ENCODE measurements at places on chromosomes 12 and 14.

- DNase-seq = no peak
These were observed 14.1 kb upstream of the NCOR2 start for GRCh38 chr12:124581307-124582107.

DNA sequence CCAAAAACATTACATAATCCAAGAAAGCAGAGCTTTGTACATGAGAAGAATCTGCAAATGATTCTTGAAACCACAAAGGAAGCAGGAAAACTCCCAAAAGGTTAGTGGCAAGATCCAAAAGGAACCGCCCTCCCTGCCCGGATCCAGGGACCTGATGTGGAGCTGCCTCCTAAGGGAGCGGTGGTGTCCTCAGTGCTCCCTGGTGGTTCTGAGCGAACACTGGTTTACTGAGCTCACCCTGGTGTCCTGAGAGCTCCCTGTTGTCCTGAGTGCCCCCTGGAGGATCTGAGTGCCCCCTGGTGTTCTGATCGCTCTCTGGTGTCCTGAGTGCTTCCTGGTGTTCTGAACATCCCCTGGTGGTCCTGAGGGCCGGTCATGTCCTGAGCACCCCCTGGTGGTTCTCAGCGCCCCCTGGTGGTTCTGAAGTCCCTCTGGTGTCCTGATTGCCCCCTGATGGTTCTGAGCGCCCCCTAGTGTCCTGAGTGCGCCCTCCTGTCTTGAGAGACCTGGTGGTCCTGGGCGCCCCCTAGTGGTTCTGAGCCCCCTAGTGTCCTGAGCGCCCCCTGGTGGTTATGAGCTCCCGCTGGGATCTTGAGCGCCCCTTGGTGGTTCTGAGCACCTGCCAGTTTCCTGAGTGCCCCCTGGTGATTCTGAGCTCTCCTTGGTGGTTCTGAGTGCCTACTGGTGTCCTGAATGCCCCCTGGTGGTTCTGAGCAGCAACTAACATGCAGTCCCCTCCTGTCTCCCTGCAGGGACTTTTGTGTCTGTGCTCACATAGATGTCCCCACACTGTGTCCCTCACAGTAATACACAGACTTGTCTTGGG, 891.1 kb downstream of the TMEM121 start:
- DNase-seq = peak; percentile 21

GRCh38 chr14:81446279-81447007, 46.3 kb upstream of the STON2 start:
- DNase-seq = no peak

DNA sequence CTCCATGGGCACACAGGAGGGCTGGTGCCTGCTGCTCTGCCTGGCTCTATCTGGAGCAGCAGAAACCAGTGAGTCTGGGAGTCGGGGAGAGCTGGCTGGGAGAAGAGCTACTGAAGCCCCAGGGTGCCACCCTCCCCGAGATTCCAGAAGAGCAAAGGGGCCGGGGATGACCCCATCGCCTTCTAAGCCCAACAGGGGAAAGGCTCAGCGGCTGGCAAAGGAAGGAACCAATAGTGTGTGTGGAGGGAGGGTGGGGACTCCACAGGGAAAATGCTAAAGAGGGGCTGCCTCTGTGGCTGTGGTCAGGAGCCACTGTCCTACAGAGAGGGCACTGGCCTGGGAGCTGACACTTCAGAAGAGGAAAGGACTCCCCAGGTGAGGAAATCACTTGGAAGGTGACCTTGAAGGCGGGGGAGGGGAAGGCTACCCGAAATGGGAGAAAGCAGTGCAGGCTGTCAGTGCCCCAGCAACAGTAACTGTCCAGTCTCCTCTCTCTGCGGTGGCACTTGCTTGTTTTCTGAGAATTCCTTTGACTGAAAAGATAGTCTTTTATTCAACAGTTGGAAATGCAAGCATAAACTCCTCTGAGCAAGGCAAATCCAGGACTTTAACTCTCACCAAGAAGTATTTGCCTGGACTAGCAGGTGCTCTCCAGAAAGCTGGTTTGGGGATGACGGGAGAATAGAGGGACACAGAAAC, 552 bp downstream of the TAPBPL start:
- no peak for DNase-seq

- DNase-seq = no peak
These were observed 6.6 kb downstream of the ITPR2 start for GRCh38 chr12:26826437-26826836.

DNA sequence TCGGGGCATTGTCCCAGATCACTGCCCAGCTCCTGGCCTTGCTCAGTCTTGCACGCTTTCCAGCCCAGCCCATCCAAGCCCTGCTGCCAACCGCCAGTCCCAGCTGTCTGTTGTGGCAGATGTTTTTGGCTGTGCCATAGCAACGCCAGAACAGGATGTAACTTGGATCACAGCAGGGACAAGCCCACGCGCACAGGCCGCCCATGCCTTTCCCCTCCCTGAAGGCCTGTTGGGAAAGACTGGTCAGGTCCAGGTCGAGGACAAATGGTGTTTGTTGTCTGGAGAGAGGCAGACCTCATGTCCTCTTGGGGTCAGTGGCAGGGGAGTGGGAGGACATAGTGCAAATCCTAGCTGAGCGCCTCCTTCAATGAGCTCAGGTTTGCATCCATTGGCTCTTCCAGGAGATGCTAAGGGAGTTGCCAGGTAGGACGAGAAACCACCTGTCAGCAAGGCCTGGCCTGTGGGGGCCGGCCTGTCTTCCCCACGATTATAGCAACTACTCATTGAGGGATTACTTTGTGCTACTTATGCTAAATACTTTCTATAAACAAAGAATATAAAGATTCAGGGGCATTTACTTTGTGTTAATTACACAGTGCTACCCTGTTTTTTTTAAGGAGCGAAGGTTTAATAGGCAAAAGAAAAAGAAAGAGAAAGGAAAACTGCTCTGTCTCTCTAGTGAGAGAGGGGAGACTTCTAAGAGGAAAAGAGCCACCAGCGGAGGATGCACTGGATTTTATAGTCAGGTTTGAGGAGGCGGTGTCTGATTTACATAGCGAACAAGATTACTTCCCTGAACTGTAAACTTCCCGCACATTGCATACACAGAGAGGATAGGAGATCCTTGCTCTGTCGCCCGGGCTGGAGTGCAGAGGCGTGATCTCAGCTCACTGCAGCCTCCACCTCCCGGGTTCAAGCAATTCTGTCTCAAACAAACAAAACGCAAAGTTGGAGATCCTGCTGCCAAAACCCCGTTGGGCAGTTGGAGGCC, 42.8 kb upstream of the CORO1C start:
- DNase-seq = peak; percentile 86

DNA sequence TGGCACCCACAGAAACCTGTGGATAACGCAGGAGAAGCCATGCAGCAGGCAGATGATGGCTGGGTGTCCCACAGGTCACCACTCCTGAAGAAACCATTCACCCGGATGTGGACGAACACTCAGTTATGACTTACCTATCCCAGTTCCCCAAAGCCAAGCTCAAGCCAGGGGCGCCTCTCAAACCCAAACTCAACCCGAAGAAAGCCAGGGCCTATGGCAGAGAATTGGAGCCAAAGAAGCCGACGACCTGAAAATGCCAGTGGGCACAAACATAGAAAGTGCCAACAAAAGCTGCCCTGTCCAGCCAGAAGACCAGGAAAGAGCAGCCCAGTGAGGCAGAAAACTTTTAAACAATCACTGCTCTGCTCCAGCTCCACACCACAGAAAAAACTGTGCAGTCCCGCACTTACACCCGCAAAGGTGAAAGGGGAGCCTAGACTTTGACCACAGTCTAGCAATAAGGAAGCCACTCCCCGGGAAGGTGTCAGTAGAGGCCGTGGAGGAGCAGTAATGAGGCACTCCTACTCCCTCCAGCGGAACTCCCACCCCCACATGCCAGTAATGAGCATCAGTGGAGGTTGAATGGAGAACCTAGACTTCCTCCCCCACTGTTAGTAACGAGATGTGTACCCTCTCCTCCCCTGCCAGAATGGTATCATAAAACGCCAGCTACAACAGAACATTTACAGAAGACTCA, 6.0 kb upstream of the ACVRL1 start:
- no peak for DNase-seq

DNA sequence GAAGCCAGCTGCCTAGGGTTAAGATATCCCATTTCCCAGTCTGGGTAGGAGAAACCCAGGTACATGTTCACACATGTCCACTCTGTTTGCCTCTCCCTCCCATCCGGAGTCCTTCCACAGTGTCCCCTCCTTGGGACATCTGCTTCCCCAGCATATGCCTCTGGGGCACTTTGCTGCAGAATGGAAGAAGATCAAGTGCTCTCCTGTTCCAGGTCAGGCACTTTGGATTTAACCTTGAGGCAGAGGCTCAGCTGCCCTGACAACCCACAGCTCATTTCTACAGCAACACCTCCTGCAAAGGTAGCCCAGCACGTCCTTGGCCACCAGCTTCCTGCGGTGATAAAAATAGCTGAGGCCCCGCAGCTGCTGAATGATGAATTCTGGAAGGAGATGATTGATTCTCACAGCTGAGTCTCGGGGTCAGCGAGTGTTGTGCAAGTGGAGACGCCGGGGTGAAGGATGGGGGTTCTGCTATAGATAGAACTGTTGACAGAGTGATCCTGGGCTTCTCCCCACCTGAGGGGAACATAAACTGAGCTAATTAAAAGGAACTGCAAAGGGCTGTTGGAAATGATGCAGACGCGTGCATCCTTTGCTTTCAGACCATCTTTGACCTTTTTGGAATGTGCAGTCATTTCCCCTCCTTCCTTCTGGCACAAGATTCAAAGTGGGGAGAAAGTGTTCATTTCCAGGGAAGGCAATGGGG, 145.0 kb downstream of the SLC38A6 start:
- peak; percentile 71 for DNase-seq

- DNase-seq = no peak
These were observed 100.7 kb downstream of the DUSP16 start for GRCh38 chr12:12461923-12462315.

GRCh38 chr14:97298331-97298730, 501.1 kb downstream of the VRK1 start:
- no peak for DNase-seq

DNA sequence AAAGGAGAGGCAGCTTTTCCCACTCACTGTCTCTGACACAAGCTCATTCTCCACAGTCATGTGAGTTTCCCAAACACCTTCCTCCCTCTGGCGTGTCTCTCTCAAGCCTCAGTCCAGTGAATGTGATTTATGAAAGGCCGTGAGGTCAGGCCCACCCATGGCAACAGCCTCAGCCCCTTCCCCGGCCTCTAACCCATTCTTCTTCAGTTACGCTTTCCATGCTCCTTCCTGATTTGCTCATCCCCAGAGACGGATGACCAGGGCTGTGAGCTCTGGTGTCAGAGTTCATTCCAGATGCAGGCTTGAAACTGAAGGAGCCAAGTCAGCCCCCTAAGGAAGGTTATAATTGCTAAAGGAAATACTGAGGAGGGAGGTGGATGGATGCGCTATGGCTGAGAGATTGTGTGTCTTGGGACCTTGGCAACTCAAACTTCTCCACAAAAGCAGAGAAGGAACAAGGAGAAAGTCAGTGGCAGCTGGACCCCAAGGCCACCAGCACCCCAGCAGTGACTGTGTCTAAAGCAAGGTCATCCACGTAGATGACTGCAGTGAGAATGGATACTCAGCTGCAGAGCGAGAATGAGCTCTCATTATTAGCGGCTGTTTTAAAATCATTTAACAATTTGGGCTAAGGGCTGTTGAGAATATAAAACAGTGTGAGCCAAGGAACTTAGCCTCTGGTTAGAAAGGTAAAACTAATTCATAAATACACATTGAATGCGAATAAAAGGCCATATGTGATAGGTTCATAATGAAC, 84.1 kb downstream of the FBXL14 start:
- no peak for DNase-seq

DNA sequence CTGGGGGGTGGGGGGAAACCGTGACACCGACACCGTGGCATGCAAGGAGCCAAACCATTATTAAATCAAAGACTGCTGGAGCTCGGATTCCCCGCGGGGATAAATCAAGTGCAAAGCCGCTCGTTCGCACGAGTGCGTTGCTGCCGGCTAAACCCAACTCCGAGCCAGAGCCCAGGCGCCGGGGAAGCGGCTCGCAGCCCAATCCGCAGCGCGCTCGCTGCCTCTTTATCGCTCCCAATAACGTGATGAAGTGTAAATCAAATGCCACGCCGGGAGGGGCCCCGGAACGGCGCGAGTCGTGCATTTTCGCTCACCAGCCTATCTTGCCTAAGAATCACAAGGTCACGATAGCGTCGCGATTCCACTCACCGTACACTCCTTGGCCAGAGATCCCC, 1.3 kb downstream of the MDGA2 start:
- DNase-seq = peak; percentile 45

- DNase-seq = no peak
These were observed 37.1 kb downstream of the ZC3H14 start for GRCh38 chr14:88599761-88600439.

- no peak for DNase-seq
These were observed 3.5 kb downstream of the TGFB3 start for GRCh38 chr14:75978249-75978731.

DNA sequence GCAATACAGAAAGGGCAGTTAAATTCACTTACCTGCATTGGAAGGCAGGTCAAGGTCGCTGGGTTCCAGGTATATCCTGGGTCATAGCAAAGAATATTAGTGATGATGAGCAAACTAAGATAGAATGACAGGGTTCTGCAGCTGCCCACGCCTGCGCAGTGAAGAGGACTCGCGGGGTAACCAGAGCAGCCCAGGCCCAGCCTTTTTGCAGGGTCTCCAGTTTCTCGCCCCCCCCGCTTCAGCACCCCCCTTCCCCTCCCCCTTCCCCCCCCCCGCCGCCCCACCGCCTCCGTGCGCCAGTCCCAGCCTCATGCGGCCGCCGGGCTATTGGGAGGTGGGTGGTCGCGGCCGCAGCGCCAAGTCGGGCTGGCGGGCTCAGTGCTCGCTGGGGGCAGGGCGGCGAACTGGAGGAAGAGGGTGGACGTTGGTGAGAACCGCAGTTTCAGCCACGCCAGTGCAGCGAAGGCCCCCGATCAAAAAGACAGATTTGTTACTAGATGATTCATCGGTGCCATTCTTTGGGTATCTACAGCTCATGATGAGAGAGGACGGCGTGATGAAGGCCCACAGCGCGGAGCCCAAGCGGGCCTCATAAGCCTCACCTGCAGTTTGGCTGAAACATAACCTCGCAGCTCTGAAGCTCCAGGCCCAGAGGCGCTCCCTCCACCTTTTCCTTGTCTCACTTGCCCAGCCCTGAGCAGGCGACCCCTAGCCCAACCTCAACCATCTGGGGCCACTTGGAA, 20.2 kb downstream of the SLC2A3 start:
- no peak for DNase-seq

GRCh38 chr14:91258011-91258618, 13.6 kb upstream of the GPR68 start:
- no peak for DNase-seq

- no peak for DNase-seq
These were observed 475.8 kb upstream of the FLRT2 start for GRCh38 chr14:85054178-85054577.

Data from SHP77 (cell line).